ENCODE measurements at places on chromosomes 12 and 14.

GRCh38 chr12:72075401-72075800 is 136.8 kb downstream of the TPH2 start:
- no peak for DNase-seq

GRCh38 chr14:99035712-99036610 is 236.0 kb downstream of the BCL11B start:
- peak; percentile 94 for DNase-seq

DNA sequence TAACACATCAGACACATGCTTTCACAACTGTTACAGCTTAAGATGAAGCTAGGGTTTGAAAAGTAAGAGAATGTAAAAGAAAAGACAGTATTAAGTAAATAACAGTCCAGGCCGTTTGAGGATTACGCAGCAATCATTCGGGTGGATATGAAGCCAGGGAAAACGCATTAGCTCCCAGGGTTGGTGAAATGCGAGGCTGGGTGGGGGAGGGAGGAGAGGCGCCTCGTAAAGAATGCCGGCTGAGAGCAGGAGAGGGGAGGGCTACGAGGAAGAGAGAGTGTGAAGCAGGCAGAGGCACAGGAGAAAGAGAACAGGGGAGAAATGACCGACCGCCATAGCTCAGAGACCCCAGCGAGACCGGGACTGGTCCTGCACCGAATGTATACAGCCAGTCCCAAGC is 73.0 kb downstream of the IQSEC3 start:
- peak; percentile 41 for DNase-seq

GRCh38 chr12:55073043-55074022 is 52.9 kb upstream of the OR9K2 start:
- DNase-seq: peak; percentile 69

GRCh38 chr14:81535396-81536164 is 1.9 kb upstream of the SEL1L start:
- no peak for DNase-seq

Data from right hindlimb (tissue), 1 donor.